Thoracic aorta (tissue), 2 donors: ENCODE measurements at places on chromosomes 13 and 19. TPM values are rescaled to one million over a fixed set of nuclear protein-coding genes. Genes with fewer than 3 reads are reported as not detected.

- H3K4me3 ChIP-seq = peak overlapping the region; percentile 62
- no peaks in the 10 kb centered on the region for H3K27me3 ChIP-seq
- no peaks in the 10 kb centered on the region for H3K36me3 ChIP-seq
- H3K4me1 ChIP-seq = peaks cover 36% of the 10 kb centered on the region
- DNase-seq = peak; percentile 36
Observed at GRCh38 chr19:44718441-44719261, 19.7 kb downstream of the CEACAM16 start.

Gene PTGER1
- total RNA-seq = not detected

GRCh38 chr13:63209330-63210017 lies 1793.8 kb upstream of the PCDH20 start:
- no peak overlapping the region for H3K27ac ChIP-seq
- DNase-seq = no peak
- H3K4me1 ChIP-seq = no peaks in the 10 kb centered on the region
- no peak overlapping the region for H3K4me3 ChIP-seq

- no peak for DNase-seq
- H3K36me3 ChIP-seq = peaks cover 10% of the 10 kb centered on the region
- H3K27ac ChIP-seq = peak overlapping the region; percentile 30
- H3K27me3 ChIP-seq = no peaks in the 10 kb centered on the region
- H3K4me1 ChIP-seq = peaks cover 4% of the 10 kb centered on the region
- peak overlapping the region; percentile 74 for H3K4me3 ChIP-seq
Observed at GRCh38 chr19:49690079-49690655, 749 bp upstream of the CPT1C start.

- H3K27ac ChIP-seq = no peak overlapping the region
- H3K36me3 ChIP-seq = no peaks in the 10 kb centered on the region
- DNase-seq = no peak
- H3K4me1 ChIP-seq = no peaks in the 10 kb centered on the region
- no peak overlapping the region for H3K4me3 ChIP-seq
Observed at GRCh38 chr13:105569816-105570215, 965.6 kb downstream of the EFNB2 start.

Gene FPR1
- total RNA-seq = 39.3 TPM
